ENCODE measurements at places on chromosomes 1 and 21.

GRCh38 chr1:97533358-97533757, 387.5 kb downstream of the DPYD start:
- DNase-seq = no peak

GRCh38 chr1:19756480-19756879, 43.2 kb downstream of the TMCO4 start:
- no peak for DNase-seq

DNA sequence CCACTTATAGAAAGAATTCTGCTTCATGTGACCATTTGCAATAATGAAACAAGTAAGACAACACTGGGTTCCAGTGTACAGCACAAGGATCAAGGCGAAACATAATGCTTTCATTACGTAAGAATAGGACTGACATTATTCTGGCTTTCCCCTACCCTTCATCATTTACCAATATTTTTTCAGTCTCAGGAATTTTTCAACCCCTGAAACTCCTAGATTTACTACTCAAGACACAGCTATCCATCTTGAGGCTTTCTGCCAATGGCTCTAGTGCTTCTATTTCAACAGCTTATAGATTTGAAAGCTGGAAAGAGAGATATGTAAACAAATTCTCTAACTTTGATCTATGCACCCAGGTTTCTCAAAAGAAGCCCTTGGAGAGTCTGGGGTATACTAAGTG, 48.4 kb downstream of the WLS start:
- no peak for DNase-seq

- no peak for DNase-seq
These were observed 81.1 kb upstream of the CNTN2 start for GRCh38 chr1:204961765-204962419.

DNA sequence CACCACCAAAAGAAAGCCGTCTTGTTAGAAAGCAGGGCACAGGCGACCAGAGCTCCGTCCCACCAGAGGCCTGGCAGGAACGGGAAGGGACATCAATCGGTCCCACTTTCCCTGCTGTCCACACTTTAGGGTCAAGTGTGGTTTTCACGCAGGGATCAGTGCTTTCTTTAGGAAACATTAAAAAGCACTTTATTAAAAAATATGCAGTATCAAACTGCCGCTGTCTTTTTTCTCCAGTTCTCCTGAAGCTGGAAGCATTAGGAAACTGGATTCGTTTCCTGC, 437 bp downstream of the IFNLR1 start:
- no peak for DNase-seq

DNA sequence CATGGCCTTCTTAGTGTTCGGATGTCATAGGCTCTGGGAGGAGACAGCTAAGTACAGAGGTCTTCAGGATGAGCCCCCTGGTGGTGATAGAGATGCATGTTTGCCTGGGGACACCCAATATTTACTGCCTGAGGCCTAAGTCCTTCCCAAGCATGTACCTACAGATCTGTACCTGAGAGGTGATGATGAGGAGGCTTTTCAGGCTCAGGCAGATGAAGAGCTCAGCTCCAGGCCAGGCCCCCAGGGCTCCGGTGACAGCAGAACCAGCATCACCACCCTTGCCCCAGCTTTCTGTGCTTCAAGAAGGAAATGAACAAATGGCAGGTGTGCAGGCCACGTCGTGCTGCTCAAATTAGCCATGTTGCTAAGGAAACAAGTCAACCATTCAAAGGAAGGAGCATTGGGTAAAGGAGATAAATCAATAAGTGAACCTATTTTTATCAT, 21.1 kb downstream of the CACNA1E start:
- no peak for DNase-seq

- no peak for DNase-seq
These were observed 19.1 kb downstream of the CSF1 start for GRCh38 chr1:109929588-109930251.

DNA sequence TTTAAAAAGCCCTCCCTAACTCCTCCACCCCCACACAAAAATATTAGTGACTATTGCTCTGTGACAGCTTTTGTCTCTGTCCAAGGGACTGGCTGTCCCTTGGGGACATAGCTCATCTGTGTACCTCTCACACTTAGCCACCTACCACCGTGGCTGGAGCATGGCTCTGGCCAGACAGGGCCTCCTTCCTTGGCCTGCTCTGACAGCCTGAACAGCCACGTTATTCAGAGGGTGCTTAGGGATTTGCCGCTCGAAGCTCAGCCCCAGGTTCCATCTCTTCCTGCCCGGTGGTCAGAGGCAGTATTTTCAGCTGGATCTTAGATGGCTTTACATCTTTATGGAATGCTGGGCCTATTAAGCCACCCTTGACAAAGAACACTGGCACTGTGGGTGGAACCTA, 6.1 kb upstream of the CELSR2 start:
- DNase-seq = no peak

DNA sequence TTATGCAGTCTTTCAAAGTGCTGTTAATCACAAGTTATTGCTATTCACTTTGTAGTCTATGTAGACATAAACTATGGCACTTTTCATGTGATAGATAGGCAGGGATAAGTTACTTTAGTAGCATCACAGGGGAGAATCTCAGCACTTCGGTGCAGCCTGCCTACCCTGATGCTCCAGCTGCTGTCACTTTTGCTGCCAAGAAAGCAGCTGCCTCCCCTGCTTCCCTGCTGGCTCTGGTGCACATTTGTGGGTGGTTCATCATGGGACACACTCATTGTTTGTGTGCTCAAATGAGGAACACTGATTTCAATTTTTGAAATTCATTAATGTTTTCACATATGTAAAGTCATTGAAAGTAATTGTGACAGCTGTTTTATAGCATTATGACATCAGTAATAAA, 272.6 kb downstream of the S1PR1 start:
- no peak for DNase-seq

- peak; percentile 55 for DNase-seq
These were observed 21.8 kb downstream of the GPR157 start for GRCh38 chr1:9107136-9107535.

- DNase-seq = no peak
These were observed 55.6 kb downstream of the L1TD1 start for GRCh38 chr1:62250126-62250726.

GRCh38 chr1:228691926-228692325, 43.4 kb upstream of the RHOU start:
- peak; percentile 61 for DNase-seq

DNA sequence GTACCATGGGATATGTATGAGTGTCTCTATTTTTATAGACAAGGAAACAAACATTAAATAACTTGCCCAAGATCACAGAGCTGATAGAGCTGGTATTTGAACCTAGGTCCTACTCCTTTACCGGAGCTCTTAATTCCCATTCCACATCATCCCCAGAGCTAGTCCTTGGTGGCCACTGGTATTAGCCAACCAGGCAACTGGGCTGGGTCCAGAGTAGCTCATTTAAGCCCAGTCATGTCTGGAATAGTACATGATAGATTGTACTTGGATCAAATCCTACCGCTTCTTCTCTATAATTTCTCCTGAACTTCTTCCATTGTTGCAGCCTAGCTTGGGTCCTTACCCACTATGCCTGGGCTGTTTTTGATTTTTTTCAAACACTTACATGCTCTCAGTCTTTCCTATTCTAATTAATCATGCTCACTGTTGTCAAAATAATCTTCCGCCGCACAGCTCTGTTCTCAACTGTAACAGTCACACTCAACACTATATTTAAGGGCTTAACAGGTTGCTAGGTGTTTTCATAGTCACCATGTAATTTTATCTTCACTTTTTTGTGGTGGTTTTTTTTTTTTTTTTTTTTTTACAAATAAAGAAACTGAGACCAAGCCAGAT, 80.2 kb downstream of the COLGALT2 start:
- DNase-seq = peak; percentile 49

DNA sequence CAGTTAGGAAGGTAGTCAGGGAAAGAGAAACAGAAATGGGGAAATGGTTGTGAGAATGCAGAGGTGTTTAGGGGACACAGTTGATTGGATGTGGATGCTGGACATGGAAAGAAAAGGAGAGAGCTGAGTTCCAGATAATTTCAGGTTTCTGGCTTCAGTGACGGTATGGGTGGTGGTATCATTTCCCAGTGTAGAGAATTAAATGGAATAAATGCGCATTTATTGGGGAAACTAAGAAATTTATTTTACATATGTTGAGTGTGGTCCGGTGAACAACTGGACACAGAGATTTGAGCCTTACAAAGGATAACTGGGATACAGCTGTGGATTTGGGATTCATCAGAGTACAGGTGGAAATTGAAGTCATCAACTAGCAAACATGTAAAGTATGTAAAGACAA, 12.4 kb upstream of the ZNF281 start:
- DNase-seq = no peak

DNA sequence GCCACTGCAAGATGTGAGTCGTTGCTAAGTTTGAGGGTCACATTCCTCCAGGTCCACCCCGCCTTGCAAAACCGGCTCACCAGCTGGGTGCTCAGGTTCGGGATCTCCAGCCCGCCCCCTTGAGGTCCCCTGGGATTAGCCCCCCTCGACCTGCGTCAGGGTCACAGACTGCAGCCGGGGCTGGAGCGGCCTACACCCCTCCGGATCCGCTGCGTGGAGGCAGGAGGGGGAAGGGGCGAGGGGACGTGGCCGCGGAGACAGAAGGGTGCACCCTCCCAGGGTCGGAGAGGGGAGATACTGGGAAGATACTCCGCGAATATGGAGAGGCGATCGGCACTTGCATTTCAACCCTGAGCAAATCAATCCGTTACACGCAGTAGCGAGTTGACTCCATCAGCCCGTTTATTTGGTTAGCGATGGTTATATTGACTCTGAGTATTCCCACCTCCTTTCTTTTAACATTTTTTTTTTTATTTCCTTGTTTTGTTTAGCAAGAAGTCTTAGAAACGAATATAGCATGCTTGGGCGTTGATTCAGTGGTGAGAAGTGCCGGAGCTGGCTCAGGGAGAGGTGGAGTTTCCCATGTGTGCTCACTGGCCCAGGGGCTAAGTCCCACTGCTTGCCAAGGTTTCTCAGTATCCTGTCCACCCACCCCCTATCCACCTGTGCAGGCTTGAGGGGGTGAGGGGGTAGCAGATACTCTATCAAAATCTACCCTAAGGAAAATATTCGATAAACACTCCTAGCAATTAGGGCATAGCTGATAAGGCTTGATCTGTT, 997 bp downstream of the IFNAR2 start:
- DNase-seq = peak; percentile 62

- DNase-seq = no peak
These were observed 15.3 kb downstream of the AKR7A3 start for GRCh38 chr1:19273106-19273843.

DNA sequence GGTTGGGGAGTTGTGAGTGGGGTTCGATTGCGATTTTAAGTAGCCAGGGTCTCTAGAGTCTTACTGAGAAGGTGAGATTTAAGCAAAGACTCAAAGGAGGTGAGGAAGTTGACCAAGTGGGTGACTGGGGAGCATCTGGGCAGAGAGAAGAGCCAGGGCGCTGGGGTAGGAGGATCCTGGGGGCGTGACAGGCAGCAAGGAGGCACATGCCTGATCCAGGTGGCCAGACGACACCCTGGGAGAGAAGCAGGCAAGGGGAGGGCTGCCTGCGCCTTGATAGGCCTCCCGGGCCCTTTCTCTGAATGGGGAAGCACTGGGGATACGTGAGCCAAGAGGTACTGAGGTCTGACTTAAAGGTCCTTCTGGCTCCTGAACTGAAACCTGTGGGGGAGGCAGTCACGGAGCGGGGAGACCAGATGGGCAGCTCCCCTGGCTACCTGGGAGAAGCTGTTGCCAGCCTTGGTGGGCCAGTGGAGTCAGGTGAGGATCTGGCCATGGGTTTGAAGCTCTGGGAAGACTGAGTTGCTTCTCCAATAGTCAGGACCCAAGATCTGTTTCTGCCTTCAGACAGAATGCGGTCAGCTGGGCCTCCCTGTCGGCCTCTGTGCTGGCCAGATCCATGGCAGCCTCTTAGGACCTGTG, 5.4 kb downstream of the ZBTB48 start:
- DNase-seq = no peak

GRCh38 chr1:178452013-178452412, 44.8 kb downstream of the CLEC20A start:
- no peak for DNase-seq

- DNase-seq = peak; percentile 19
These were observed 23.1 kb upstream of the MCOLN2 start for GRCh38 chr1:85019994-85020393.

- no peak for DNase-seq
These were observed 3.5 kb downstream of the NPHP4 start for GRCh38 chr1:5988596-5989285.

DNA sequence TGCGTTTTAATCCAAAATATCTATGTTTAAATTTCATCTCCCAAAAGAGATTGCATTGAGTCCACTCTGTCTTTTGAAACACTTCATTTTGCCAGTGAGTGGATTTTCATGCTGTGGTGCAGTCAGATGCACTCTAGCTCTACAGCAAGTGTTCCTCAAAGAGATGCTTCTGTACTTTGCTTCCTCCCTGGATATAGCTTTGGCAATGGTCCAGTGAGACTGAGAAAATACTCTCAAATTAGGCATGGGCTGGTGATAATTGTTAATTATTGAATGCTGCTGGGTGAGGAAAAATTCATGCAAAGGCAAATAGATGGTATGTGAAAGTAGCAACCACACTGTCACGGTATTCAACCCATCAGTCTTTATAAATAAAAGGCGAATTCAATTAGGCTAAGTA, 396.9 kb downstream of the ADGRL2 start:
- DNase-seq = no peak

- DNase-seq = no peak
These were observed 35.3 kb downstream of the FNBP1L start for GRCh38 chr1:93483200-93483599.

- DNase-seq = no peak
These were observed 56.0 kb downstream of the SASS6 start for GRCh38 chr1:100076744-100077143.

DNA sequence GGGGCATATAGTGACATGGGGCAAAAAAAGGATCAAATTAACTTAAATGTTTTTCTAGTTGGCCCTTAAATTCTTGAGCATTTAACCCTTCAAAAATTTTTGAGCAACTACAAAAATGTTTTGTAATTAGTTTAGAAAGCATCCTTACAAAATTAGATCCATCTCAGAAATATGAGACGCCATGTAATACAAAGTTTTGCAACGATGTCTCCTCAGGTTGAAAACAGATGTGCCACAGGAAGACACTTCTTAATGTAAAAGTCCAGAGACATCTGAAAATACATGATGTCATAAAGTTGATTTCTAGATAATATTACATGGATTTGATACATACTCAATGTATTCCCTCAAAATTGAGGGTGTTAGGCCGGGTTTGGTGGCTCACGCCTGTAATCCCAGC, 37.5 kb downstream of the CD46 start:
- DNase-seq = no peak
